H4 (cell line): ENCODE measurements at places on chromosomes 1 and 21. TPM values are rescaled to one million over a fixed set of nuclear protein-coding genes. Genes with fewer than 3 reads are reported as not detected.
A peak's percentile ranks its signal among the peaks of the same experiment; 100 is the strongest.

DNA sequence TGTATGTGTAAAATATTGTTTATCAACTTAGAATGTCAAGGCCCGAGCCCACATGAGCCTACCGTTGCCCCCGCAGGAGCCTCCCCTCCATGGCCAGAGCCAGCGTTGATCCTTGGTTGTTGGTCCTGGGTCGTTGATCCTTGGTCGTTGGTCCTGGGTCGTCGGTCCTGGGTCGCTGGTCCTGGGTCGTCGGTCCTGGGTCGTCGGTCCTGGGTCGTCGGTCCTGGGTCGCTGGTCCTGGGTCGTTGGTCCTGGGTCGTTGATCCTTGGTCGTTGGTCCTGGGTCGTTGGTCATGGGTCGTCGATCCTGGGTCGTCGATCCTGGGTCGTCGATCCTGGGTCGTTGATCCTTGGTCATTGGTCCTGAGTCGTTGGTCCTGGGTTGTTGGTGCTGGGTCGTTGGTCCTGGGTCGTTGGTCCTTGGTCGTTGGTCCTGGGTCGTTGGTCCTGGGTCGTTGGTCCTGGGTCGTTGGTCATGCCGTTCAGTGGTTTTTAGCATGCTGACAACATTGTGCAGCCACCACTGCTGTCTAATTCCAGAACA is 105.0 kb upstream of the TMEM51 start:
- DNase-seq = no peak

Gene NTNG1
- 4.4 and 9.4 TPM in 2 replicates for total RNA-seq

Gene ACTA1
- total RNA-seq = not detected in 2 replicates

DNA sequence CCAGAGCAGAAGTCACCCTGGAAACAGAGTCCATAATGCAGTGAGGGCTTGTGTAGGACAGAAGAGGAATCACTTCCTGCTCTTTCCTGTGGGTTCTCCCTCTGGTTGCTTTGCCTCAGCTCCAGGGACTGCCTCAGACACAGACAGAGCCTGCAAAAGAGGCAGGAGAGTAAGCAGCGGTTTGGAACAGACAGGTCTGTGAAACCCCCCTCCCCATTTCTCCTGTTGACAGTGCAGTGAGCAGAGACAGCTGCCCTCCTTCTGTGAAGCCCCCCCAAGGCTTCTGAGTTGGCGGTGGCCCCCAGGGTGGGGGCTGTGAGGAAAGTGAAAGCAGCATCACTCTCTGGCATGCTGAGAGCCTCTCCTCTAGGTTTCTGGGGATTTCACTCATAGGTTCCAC is 53.0 kb downstream of the MAB21L3 start:
- no peak for DNase-seq

DNA sequence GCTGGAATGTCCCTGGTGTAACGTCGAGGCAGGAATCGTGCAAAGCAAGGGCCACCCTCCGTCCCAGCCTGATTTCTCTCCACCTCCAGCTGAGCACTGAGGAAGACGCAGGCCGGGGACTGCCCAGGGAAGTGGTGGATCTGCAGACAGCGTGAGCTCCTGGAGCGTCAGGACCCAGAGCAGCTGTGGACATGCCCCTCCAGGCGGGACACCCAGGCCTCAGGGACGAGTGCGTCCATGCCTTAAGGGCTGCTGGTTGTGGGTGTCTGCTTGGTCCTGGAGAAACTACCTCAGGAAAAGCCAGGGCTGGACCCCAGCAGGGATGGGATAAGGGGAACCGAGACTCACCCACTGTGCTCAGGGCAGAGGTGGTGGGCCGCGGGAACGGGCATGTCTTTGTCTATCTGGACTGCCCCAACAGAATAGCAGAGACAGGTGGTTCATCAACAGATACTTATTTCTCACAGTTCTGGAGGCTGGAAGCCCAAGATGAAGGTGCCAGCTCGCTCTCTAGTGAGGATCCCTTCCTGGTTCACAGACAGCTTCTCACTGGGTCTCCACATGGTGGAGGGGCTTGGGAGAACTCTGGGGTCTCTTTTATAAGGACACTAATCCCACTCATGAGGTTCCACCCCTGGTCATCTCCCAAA is 5.8 kb upstream of the MMEL1 start:
- no peak for DNase-seq

- DNase-seq = no peak
These were observed 196.1 kb upstream of the ESRRG start for GRCh38 chr1:216919060-216919970.

- DNase-seq = peak; percentile 56
These were observed 19.3 kb downstream of the F3 start for GRCh38 chr1:94522304-94522703.

DNA sequence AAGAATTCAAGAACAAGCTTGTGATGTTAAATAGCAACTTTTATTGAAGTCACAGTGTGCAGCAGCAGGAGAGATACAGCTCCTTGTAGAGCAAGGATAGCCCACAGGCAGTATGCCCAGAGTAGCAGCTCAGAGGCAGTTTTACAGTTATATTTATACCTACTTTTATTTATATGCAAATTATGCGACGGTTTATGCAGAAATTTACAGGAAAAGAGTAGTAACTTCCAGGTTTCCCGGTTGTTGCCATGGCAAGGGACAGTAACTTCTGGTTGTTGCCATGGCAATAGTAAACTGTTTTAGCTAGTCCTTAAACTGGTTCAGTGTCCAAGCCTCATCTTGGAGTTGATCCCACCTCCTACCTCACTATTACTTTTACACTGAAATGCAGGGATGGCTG is 344.6 kb upstream of the LYPLAL1 start:
- no peak for DNase-seq

DNA sequence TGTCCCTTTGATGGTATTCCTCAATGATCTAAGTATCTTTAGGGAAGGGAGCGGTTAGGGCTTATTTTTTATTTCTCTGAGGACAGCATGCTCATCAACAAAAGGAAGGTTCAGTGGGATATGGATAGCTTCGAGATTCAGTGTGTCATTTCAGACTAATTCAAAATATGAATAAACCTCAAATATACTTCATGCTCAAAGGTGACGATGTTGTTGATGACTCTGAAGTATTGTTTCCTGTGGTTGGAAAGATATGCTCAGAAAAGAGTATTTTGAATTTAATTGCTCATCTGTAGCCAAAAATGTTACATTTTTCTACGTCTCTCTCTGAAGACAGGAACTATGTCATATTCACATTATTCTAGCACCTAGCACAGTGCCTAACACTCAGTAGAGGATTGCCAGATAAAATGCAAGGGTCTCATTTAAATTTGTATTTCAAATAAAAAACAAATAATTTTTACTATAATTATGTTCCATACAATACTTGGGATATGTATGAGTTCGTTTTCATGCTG is 1.8 kb upstream of the FCRL3 start:
- no peak for DNase-seq

Gene OLIG2
- total RNA-seq = 1.5 and 1.7 TPM in 2 replicates

GRCh38 chr1:229819091-229819490 is 193.0 kb downstream of the URB2 start:
- DNase-seq = no peak

Gene MRPL24
- total RNA-seq = 82.2 and 96.3 TPM in 2 replicates

Gene TMEM240
- not detected in 2 replicates for total RNA-seq

- no peak for DNase-seq
These were observed 23.6 kb downstream of the ZBTB18 start for GRCh38 chr1:244074559-244075171.

DNA sequence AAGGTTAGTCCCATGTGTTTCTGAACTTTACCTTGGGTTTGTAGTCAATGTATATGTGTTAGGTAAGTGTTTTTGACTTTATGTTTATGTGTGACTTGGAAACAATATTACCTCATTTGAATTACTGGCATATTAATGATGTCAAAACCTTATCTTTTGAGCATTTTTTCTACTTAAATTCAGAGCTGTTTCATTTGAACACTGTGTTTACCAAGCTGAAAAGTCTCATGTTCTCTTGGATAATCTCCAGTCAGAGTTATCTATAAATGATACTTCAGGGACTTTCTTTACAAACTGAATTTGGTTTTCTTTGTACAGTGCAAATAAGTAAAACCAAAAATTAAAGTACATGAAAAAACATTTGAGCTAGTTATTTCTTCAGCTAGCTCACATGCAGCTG is 30.0 kb downstream of the ADAMTS1 start:
- DNase-seq = no peak

Gene TTC39A
- total RNA-seq = 0.83 and 3.5 TPM in 2 replicates

Gene LRRC3
- total RNA-seq = 0.37 and 0.52 TPM in 2 replicates

DNA sequence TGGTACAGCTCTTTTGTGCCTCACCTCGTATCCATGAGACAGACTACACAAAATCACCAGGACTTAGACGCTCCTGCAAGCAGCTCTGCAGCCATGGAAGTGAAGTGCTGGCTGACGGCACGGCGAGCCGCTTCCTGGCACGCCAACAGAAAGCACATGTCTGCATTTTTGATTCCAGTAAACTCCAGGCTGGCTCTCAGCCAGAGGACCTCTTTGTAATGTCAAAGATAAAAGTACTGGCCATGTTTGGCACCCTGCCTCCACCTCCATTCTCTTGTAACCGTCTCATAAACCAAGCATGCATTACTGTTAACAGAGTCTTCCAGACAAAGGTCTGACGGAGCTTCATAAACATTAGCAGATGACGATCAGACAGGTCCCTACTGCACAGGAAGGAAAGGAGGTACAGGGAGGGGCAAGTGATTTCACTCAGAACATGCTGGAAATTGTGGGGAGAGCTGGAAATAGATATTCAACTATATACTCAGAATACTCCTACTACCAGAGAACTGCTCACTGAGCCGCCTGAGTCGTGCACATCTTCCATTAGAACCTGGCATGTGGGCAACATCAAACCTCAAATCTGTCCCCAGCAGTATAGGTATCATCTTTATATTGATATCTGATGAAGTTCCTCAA is 632.0 kb downstream of the SMYD3 start:
- DNase-seq = peak; percentile 91

DNA sequence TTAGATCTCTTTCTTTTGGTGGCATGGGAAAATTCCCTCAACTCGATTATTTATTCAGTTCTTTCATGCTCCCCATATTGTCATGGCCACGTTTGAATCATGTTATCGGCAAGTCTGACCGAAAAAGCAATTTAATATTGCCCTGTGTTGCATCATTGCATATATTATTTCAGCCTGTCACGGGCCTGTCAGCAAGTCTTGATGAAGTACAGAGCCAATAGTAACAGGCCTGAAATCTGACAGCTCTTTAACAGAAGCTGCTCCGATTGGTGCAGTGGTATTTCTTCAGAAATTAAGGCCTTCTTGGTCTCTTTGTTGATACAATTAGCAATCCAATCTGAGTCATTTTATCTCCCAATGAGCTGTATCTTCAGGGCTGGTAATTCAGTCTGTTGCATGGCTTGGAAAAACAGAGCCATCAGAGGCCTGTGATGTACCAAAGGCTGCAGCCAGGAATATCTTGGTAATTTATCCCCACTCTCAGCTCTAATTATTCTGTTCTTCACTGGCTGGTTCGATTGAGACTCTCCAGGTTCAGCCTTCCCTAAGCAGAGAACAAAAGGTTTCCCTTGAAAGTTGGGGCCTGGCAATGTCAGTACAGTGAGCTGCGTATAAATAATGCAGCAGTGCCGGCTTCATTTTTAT is 149.5 kb downstream of the FGGY start:
- DNase-seq = peak; percentile 28

Gene RGS8
- not detected in 2 replicates for total RNA-seq

DNA sequence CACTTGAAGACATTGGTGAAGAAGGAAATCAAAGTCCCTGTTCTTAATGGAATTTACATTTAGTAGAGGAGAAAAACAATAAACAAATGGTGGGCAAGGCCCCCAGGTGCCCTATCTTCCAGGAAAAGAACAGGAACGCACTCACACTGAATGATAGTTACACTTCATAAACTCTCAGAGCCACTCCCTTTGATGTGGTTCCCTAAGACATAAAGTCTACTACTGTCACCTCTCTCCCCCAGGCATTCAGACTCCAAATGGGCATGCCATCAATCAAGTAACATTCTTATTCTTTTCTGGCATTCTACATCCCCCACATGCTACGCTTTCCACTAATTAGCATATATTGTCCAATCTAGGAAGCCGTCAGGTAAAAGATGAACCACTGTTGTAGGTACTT is 36.6 kb upstream of the PIGC start:
- no peak for DNase-seq

DNA sequence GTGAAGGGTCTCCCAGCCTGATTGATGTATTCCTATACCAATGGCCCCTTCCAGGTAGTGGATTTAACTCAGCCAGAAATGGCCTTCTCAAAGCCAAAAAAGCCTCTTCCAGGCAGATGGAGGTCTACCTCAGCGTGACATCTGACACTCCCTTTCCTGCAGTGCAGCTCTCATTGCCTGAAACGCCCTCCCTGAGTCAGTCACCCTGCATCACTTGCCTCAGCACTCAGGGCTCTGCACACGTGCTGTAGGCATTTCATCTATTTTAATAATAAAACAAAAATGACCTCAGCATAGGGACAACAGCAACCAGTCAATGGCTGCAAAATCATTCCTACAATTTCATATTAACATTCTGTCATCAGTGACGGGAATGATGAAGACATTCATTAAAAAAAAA is 64.4 kb upstream of the GJA5 start:
- DNase-seq = no peak

Gene C1QC
- not detected in 2 replicates for total RNA-seq

DNA sequence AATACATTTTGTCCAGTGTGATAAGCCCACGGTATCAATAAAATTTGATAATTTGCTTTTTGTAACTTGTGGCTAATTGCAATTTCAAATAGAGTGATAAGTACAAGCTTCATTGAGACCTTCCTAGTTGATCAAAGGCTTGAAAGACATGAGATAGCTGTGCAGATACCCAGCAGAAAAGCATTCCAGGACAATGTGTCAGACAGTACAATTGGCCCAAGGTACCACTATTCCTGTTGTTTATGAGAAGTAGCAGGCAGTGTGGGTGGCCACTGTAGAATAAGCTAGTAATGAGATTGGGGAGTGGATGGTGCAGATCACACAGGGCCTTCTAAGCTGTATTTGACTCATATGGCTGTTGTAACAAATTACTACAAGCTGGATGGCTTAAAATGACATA is 182.2 kb downstream of the AMY1C start:
- no peak for DNase-seq

DNA sequence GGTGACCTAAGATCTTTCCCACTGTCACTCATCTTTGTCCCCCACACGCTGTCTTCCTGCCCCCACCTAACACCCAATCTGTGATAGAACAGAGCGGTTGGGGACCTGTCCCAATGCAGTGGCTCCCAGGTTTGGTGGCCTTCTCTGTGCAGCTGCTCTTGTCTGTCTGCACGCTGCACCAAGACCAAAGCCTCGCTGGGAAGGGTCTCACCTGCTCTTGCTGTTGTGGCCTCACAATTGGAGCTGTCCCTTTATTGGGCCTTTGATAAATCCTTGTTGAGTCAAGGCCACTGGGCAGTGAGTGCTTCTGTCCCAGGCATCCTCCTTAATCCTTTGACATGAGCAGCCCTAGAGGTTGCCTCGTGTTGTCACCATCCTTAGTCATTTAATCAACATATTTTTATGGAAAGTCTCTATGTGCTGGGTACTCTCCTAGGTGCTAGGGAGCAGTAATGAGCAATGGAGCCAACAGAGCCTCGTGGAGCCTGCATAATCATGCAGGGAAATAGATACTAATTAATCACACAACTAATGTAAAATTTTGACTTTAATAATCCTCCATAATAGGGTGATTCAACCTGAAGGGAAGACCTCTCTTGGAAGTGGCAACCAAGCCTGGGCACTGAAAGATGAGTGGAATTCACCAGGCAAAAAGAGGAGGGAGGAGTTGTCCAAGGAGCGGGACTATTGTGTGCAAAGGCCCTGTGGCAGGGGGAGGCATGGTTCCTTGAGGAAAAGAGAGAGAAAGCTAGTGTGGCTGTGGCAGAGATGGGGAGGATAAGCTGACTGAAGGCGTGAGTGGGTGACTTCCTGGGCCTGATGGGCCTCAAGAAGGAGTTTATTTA is 57.6 kb downstream of the MAN1C1 start:
- no peak for DNase-seq

GRCh38 chr1:94716965-94717364 is 103.2 kb upstream of the SLC44A3 start:
- no peak for DNase-seq

Gene NIT1
- 34.9 and 36.6 TPM in 2 replicates for total RNA-seq
